ENCODE measurements at places on chromosomes 5 and 9.

GRCh38 chr5:56647099-56647850, 168.1 kb upstream of the MAP3K1 start:
- DNase-seq, result peak; percentile 55

DNA sequence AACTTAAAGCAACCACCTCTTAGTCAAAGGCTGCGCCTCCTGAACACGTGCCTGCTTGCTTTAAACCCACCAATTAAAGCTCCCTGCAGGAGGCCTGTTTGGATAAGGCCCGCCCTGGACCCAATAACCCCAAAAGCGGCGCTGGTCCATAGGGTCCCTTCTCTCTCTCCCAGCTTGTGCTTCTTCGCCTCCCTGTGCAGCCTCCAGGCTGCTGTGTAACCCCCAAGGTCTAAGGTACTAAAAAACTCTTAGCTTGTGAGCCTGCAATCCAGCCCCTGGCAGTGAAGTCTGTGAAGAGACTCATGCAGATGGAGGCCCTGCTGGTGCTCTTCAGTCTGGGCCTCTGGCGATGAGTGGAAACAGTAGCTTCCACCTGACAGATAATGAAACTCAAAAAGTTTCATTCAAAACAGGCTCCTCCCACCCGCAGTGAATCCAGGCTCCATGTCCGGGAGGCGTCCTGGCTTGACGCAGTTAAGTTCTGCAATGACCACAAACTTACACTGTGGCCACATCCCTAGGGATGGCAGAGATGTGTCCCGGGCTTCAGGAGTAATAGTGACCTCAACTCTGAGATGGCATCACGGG, 97.3 kb downstream of the PRRT1B start:
- no peak for DNase-seq

GRCh38 chr5:54387659-54388232, 67.8 kb upstream of the HSPB3 start:
- no peak for DNase-seq

GRCh38 chr9:37859043-37859442, 44.9 kb downstream of the SLC25A51 start:
- no peak for DNase-seq

DNA sequence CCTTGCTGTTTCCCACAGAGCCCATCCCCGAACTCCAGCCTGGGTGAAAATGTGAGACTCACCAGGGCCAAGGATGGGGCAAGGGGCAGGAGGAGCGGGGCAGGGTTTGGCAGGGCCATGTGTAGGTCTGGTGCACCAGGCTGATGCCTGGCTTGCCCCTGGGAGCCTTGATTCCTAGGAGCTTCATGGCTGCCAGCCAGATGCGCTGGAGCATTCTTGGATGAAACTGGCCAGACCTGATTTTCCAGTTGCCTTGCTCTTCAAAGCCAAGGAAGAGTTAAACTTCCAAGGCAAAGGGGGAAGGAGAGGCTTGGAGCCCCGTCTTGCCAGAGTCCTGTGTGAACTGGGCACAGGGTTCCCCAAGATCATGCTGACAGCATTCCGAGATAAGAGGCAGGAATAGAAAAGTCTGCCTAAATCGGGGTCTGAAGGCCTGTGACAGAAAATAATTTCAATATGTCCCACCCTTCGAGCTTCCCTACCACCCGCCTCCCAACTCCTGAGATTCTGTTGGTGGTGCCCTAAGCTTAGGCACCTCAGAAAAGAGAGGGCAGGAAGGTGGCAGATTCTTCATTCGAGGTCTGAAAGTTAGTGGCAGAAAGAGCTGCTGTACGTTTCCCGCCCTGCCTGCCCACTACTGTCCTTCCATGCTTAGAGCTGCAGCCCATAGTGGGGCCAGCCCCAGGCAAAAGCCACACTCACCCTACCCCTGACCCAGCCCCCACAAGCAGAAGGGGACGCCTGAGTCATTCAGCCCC, 20.4 kb downstream of the FAT2 start:
- no peak for DNase-seq

DNA sequence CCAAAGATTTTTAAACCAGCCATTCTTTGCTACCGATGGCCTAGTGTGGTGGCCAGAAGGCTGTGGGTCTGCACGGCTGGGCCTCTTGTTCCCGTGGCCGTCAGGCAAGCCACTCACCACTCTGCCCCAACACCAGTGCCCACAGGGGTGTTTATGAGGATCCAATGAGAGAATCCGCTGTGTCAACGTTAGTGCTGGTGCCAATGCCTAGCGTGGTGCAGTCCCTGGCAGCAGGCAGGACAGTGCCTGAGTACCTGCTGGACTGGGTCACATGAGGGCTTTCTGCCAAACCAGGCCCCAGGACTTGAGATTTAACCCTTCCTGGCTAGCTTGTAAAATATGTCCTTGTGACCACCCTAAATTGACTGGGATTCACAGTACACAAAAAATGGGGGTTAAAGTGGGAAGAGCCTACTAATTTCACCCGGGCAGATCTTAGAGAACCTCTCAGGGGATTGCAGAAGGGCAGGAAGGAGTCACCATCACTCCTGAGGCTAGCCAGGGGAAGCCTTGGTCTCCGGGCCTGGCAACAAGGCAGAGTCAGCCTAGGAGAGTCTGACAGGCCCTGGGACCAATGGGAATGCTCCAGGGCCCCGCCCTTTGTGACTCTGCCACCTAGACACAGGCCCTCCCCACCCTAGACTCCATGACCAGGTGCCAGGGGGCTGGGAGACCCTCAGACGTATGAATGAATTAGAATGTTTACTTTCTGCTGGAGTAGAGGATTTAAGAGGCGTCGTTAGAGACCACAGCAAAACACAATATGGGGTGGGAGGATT, 63.2 kb upstream of the FSTL4 start:
- no peak for DNase-seq

GRCh38 chr5:44774279-44774880, 34.4 kb upstream of the MRPS30 start:
- no peak for DNase-seq

GRCh38 chr9:93597142-93597706, 20.8 kb downstream of the PHF2 start:
- no peak for DNase-seq

- no peak for DNase-seq
Measured at GRCh38 chr9:115146581-115147021, 28.6 kb upstream of the TNC start.

GRCh38 chr5:51746023-51746422, 362.8 kb downstream of the ISL1 start:
- DNase-seq, result no peak

- no peak for DNase-seq
Measured at GRCh38 chr5:55160493-55161209, 680 bp downstream of the GPX8 start.

DNA sequence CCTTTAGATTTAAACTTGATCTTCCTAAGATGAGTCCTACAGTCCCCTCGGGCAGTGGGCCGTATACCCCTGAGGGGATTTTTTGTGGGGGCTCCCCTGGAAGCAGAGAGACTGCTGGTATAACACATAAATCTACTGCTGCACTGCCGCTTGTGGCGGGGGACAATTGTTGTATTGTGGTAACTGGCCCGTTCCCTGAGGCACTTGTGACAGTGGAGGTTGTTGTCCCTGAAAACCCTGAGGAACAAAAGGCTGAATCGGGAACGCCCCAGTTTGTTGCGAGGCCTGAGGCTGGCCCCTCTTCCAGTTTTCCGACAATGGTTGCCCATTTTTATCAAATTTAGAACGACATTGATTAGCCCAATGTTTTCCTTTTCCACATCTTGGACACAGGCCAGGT, 4.7 kb upstream of the TMEM141 start:
- no peak for DNase-seq

GRCh38 chr5:14251733-14252132, 108.6 kb downstream of the TRIO start:
- no peak for DNase-seq

DNA sequence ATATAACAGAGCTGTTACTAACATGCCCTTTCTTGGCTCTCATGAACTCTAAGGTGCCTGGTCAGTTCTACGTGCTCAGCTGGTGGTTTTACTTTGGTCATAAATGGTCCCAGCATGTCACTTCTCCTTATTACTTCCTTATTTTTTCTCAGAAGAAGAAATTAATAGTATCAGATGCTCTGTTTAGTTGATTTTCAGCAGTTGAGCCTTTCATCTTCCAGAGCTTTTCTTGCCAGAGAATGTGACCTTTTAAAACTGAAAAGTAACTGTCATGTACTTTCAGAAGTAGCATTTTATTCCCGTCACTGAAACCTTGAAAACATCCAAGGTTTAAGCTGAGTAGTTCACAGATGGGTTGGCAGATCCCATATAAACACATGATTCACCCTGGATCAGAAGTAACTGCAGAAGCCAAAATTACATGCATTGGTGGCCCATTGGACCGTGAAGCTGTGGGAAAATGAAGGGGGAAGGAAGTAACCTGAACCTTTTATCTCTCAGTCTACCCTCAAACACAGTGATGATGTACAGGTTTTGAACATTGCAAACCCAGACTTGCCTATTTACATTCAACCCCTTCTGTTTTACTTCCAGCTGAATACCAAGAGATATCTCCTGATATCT, 50.5 kb downstream of the HACD4 start:
- peak; percentile 54 for DNase-seq

- DNase-seq, result no peak
Measured at GRCh38 chr5:128681764-128682592, 143.9 kb upstream of the FBN2 start.

DNA sequence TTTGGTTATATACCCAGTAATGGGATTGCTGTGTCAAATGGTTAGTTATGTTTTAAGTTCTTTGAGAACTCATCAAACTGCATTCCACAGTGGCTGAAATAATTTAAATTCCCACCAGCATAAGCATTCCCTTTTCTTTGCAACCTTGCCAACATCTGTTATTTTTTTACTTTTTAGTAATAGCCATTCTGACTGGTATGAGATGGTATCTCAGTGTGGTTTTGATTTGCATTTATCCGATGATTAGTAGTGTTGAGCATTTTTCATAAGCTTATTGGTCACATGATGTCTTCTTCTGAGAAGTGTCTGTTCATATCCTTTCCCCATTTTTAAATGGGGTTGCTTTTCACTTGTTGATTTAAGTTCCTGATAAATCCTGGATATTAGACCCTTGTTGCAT, 435.7 kb upstream of the RIOK2 start:
- DNase-seq, result no peak

DNA sequence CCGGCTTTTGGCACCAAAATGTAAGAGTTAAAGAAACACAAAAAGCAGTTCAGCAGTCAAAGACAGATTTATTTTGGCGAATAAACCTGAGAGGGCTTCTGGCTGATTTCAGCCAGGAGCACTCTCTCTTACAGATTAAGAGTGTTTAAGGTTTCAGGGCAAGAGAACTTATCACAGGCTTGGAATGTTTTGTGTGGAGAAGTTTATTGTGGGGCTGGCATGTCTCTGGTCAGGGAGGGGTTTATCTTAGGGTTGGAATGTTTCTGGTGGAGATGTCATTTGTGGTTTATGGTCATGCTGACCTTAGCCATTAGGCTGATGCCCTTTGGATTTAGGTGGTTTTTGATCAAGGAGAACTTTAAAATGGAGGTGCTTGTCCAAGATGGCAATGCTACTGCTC, 622.3 kb upstream of the PTPRD start:
- no peak for DNase-seq

DNA sequence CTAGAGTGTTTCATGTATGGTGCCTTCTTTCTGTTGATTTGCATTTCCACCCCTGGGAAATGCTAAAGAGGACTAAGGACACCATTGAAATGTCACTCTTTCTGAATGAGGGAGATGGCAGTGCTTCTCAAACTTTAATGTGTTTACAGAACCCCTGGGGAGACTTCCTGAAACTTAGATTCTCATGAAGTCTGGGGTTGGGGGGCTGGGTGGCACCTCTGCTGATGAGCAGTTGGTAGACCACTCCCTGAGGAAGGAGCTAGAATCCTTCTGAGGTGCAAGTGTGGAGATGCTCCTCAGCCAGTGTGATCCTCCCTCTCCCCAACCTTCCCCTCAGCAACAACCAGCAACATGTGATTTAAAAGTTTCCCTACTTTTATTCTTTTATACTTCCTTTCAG, 546.8 kb downstream of the LRRC70 start:
- DNase-seq, result no peak

DNA sequence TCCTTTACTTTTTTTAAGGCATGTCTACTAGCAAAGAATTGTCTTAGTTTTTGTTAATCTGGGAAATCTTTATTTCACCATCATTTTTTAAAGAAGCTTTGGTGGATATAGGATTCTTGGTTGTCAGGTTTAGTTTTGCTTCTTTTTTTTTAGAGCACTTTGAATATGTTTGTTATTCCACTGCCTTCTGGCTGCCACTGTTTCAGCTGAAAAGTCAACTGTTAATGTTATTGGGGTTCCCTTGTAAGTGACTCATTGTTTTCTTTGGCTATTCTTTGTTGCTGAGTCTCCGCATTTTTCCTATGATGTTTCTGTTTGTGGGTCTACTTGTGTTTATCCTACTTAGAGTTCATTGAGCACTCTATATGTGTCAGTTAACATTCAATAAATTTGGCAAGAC, 44.4 kb downstream of the PHAX start:
- DNase-seq, result no peak

DNA sequence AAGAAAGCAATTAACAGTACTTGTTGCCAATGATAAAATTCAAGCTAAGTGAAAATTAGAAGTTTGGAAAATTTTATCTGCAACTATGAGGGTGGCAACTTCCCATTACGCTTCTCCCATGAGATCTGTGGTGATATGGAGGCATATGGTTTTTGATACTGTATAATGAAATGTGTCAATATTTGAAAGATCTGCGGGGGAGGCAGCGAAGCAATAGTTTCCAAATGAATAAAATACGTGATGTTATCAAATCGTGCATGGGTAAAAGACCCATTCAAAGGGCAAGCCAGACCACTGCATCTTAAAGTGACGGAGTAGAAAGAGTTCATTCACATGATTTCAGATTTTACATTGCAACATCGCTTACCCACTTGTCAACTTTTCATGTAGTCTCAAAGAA, 20.9 kb upstream of the BOD1 start:
- no peak for DNase-seq

- no peak for DNase-seq
Measured at GRCh38 chr5:83031381-83031780, 45.8 kb downstream of the TMEM167A start.

DNA sequence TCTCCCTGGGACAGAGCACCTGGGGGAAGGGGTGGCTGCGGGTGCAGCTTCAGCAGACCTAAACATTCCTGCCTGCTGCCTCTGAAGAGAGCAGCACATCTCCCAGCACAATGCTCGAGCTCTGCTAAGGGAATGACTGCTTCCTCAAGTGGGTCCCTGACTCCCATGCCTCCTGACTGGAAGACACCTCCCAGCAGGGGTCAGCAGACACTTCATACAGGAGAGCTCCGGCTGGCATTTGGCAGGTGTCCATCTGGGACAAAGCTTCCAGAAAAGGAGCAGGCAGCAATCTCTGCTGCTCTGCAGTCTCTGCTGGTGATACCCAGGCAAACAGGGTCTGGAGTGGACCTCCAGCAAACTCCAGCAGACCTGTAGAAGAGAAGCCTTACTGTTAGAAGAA, 77.2 kb downstream of the SLCO6A1 start:
- DNase-seq, result no peak

GRCh38 chr5:44377057-44377456, 12.2 kb downstream of the FGF10 start:
- DNase-seq, result no peak

DNA sequence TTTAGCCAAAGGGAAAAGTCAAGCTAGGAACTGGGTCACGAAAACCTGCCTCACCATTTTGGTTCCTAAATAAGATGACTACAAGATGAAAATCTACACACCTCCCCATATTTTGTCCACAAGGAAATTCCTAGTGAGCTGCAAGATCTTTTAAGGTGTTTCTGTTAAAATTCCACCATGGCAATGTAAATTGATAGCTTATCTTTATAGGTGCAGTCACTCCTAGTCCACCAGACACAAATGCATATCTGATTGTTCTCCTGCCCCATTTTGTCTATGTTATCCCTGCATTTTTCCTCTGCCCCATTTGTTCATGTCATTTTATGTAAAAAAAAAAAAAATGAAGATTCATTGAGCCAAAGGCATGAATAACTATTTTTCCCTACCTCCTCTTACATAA, 41.1 kb upstream of the SELENOP start:
- DNase-seq, result no peak
